ENCODE measurements at places on chromosomes 3 and 15. TPM values are rescaled to one million over a fixed set of nuclear protein-coding genes. Genes with fewer than 3 reads are reported as not detected.

Gene POLR2H
- total RNA-seq: 52.3 TPM

DNA sequence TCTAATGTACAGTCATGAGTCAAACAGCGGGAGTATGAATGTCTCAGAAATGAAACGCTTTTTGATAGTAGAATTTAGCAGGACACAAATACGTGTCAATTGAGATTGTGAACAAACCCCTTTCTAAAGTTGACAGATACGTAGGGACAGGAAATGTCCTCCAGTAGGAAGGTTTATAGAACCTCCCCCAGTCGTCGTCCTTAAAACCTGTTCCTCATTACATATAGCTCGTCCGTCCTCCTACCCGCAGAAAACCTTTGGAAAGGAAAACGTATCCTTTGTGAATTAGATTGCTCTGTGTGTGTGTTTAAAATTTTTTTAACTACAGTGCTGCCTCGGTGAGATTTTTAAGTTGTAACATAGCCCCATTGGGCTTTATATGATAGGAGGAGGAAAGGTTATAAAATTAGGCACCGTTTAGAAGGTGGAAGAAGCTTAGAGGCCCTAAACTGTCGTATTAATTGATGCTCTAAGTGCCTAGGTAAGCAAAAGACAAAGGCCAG is 4.1 kb downstream of the UBE2E1 start:
- no peak for DNase-seq
- peaks cover 45% of the 10 kb centered on the region for H3K36me3 ChIP-seq
- peak overlapping the region; percentile 88 for H3K4me3 ChIP-seq
- H3K27ac ChIP-seq: peak overlapping the region; percentile 91
- H3K27me3 ChIP-seq: no peaks in the 10 kb centered on the region
- H3K4me1 ChIP-seq: peaks cover 61% of the 10 kb centered on the region

GRCh38 chr3:151871639-151872468 is 1.6 kb upstream of the SUCNR1 start:
- H3K27me3 ChIP-seq: no peaks in the 10 kb centered on the region
- peaks cover 24% of the 10 kb centered on the region for H3K4me1 ChIP-seq
- H3K36me3 ChIP-seq: no peaks in the 10 kb centered on the region
- no peak overlapping the region for H3K4me3 ChIP-seq
- H3K27ac ChIP-seq: no peak overlapping the region

- no peak overlapping the region for H3K27ac ChIP-seq
- peaks cover 19% of the 10 kb centered on the region for H3K27me3 ChIP-seq
- H3K4me3 ChIP-seq: no peak overlapping the region
- no peaks in the 10 kb centered on the region for H3K36me3 ChIP-seq
- no peak for DNase-seq
Observed at GRCh38 chr15:60115579-60116380, 111.7 kb downstream of the FOXB1 start.

Gene MELTF
- total RNA-seq: 1.4 TPM

DNA sequence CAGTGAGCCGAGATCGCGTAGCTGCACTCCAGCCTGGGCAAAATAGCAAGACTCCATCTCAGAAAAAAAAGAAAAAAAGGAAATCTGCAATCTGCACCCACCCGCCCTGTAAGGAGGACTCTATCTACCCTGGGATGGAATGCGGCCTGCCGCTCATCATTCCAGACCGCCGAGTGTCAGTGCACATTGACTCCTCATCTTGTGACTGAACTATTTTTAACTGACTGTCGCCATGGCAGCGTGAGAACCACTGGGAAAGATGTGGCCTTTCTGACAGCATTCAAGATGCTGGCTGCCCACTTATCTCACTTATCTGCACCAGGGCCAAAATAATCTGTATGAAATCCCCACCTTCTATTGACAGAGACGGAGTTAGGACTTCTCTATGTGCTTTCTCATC is 38.8 kb upstream of the ANKRD34C start:
- no peaks in the 10 kb centered on the region for H3K4me1 ChIP-seq
- DNase-seq: no peak
- H3K27ac ChIP-seq: no peak overlapping the region
- H3K36me3 ChIP-seq: no peaks in the 10 kb centered on the region
- H3K4me3 ChIP-seq: no peak overlapping the region
- peaks cover 15% of the 10 kb centered on the region for H3K27me3 ChIP-seq

Gene BFSP2
- not detected for total RNA-seq

Gene MYRIP
- 0.14 TPM for total RNA-seq
